ENCODE measurements at places on chromosomes 6 and 20.

- no peak for DNase-seq
These were observed 8.7 kb downstream of the REPS1 start for GRCh38 chr6:138979365-138979764.

- no peak for DNase-seq
These were observed 406.6 kb upstream of the IRAK1BP1 start for GRCh38 chr6:78460711-78461110.

DNA sequence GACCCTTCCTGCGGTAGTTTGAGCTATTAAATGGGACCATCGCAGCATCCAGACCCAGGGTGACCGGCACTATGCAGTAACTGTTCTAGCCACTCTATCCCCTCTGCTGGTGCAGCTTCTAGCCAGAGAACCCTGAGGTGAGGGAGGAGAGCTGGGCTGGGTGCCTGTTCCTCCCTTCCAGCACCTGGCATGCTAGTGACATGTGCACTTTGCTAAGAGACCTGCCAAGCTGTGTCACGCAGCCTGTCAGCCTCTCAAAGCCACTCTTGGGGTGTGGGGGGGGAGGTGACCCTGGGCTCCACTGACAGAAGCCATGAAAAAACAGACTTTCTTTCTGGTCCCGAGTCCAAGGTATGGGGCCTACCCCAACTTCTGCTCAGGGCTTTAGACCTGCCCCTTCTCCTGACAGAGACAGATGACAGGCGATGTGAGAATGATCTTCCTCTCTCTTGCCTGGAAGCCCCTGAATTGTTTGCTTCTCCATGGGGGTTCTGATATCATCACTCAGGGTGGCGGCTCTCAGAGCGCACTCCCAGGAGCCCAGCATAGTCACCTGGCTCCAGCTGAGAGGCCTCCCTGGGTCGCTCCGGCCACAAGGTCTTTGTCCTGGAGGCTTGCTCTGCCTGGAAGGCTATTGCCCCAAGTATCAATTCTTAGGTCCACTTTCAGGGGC is 47.2 kb upstream of the MLN start:
- no peak for DNase-seq

DNA sequence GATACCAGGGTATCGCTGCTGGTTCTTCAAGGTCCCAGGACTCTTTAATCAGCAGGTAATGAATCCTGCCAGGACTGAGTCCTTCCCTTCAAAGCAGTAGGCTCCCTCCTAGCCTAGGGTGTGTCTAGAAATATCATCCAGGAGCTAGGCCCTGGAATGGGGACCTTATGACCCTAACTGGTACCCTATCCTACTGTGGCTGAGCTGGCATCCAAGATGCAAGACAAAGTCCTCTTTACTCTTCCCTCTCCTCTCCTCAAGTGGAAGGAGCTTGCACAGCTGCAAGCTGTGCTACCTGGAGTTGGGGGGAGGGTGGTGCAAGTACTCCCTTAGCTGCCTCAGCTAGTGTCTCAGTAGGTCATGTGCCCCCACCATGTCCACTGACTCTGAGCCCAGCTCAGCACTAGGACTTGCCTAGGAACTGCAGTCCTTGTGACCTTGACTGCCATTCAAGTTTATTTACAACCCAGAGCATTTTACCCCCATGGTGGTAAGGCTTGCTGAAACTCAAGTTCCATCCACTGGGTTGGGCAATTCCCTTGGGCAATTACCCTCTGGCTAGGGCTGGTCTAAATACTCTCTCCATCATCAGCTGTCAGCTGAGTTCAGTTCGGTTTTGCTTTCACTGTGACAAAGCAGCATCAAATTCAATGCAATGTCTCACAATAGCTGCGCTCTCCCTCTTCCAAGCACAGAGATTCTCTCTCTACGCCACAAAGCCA is 48.4 kb upstream of the TOP1 start:
- no peak for DNase-seq

GRCh38 chr6:44122801-44123200 is 4.5 kb downstream of the MRPL14 start:
- DNase-seq, result no peak

GRCh38 chr20:8389381-8390036 is 257.4 kb downstream of the PLCB1 start:
- no peak for DNase-seq

DNA sequence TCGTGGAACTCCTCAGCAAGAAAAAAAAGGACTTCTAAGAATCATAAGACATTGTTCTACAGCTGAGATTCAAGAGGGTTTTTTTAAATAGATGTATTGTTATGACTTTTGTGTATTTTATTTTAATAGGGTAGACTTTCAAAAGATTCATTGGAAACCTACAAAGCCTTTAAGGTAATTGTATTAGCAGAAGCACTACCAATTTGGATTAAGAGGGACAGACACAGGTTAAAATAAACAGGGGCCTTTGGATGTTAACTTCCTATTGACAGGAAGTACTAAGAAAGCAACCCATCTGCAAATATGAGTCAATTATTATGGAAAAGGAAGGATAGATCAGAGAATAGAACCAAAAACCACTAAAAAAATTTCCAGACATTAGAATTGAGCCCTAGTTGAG is 153.5 kb downstream of the HDGFL1 start:
- DNase-seq, result no peak

DNA sequence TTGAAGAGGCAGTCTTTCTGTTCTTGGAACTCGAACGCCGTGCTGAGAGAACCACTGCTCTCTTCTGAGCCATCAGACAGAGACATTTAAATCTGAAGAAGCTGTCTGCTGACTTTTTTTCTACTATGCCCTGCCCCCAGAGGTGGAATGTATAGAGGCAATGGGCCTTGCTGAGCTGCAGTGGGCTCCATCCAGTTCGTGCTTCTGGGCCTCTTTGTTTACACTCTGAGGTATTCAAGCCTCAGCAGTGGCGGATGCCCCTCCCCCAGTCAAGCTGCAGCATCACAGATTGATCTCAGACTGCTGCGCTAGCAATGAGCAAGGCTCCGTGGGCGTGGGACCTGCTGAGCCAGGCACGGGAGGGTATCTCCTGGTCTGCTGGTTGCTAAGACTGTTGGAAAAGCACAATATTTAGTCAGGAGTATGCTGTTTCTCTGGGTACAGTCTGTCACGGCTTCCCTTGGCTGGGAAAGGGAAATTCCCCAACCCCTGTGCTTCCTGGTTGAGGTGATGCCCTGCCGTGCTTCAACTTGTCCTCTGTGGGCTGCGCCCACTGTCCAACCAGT is 526.8 kb downstream of the CD109 start:
- DNase-seq, result no peak

- no peak for DNase-seq
These were observed 170.2 kb downstream of the ZDHHC14 start for GRCh38 chr6:157551041-157551832.

- DNase-seq, result no peak
These were observed 232.3 kb downstream of the NFATC2 start for GRCh38 chr20:51310216-51310615.

DNA sequence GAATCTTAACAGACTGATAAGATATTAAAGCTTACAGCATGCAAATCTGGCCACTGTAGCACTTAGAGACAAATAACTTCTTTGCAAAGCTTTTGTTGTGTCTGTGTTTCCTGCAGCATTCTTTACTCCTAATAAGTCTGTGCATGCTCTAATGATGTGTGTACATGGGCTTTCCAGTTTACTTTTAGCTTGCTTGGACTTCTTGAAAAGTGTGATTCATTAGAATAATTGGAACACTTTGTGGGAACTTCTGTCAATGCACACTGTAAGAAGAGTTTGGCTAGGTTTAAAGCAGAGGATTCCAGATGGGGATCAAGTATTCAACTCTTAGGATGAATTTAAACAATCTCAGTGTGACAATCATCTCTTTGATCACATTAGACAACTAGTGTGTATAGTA is 22.1 kb upstream of the TINAG start:
- DNase-seq, result no peak

DNA sequence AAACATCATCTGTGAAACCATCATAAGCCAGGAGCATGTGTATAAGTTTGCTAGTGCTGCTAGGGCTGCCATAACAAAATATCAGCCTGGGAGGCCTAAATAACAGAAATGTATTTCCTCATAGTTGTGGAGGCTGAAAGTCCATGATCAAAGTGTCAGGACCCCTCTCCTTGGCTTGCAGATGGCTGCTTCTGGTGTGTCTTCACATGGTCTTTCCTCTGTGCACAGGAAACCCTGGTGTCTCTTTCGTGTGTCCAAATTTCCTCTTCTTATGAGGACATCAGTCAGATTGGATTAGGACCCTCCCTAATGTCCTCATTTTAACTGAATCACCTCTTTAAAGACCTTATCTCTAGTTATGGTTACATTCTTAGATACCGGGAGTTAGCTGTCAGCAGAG is 6.2 kb upstream of the CITED2 start:
- DNase-seq, result no peak

DNA sequence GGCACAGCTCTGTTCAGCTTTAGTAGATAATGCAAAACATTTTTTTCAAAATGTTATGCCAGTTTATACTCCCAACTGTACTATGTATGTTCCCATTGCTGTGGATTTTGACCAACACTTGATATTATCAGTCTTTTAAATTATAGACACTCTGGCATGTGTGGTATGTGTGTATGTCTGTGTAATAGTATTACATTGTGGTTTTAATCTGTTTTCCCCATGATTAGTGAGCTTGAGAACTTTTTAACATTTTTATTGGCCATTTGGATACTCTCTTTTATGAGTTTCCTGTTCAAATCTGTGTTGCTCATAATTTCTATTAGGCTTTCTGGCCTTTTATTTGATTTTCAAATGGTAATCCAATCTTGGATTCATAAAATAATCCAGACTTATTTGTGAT is 69.2 kb upstream of the TXNDC5 start:
- DNase-seq, result no peak

- no peak for DNase-seq
These were observed 339.9 kb upstream of the RNF217 start for GRCh38 chr6:124622351-124622750.

- DNase-seq, result no peak
These were observed 24.7 kb upstream of the TTPAL start for GRCh38 chr20:44450903-44451450.

DNA sequence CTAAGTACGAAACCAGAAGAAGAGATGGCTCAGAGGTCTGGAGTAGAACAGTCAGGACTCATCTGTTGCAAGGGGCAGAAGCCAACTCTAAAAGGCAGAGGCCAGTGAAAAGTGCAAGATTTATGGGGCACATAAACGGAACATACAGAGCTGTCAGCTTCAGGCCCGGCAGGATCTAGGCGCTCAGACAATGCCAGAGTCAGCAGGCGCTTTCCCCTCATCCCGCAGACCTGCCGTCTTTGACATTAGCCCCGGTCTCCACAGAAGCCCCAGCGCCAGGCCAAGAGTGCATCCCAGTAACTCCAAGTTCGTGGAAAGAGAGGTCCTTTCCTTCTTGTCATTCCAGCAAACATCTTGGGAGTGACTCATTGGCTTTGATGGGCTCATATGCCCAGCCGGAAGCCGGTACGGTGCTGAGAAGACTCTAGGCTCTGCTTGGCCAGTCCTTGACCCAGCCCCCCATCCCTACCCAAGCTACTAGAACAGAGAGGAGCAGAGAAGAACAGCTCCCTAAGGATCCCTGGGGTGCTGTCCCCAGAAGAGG is 260.9 kb downstream of the TAF4 start:
- DNase-seq, result no peak

DNA sequence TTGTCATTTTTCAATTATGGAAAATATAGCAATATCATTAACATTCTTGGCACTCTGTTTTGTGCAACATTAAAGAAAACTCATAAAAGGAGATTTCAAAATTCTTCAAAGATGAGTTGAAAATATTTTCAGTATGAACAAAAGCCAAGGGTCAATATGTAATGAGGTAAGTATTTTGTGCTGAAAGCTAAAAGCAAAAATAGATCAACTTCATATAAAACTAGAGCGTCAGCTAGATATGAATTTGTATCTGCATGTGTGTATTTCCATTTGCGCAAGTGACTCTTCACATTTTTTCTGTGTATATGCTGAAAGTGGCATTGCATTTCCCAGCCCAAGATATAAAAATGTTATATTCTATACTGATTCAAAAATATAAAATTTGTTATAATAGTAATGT is 492.1 kb upstream of the EYS start:
- no peak for DNase-seq

DNA sequence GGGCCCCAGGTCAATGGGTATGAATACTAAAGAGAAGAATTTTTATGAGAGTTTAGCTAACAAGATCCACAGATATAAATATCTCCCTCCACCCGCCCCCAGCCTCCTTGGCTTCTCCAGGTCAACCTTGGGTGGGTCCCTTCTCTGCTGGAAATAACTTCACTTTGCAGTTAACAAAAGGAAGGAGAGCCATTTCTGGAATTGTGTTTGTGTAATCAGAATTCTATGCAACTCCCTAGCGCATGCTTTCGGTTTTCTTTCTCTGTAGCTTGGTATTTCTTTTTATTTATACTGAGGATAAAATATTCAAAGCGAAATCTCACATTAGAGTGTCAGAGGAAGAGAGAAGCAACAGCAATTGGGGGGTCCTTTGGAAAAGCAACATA is 27.1 kb downstream of the RIPOR2 start:
- no peak for DNase-seq

GRCh38 chr6:151400473-151400872 is 9.1 kb upstream of the ZBTB2 start:
- DNase-seq, result no peak

DNA sequence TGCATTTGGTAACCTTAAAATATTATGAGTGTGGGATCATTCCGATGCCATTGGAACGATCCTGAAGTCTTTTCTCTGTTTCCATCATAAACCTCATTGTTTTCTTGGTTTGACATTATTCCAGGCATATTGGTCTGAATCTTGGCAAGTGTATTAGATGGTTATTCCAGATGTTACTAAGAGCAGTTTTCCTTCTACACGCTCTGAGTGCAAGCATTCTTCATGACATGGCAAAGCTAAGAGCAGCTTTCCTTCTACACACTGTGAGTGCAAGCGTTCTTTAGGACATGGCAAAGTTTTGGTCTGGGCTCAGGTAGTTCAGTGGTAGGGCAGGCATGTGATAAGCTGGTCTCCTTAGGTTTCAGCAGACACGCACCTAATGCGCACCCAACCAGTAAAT is 53.0 kb downstream of the SMOC2 start:
- DNase-seq, result no peak

GRCh38 chr6:157976345-157977175 is 5.1 kb upstream of the SYNJ2 start:
- DNase-seq, result no peak

DNA sequence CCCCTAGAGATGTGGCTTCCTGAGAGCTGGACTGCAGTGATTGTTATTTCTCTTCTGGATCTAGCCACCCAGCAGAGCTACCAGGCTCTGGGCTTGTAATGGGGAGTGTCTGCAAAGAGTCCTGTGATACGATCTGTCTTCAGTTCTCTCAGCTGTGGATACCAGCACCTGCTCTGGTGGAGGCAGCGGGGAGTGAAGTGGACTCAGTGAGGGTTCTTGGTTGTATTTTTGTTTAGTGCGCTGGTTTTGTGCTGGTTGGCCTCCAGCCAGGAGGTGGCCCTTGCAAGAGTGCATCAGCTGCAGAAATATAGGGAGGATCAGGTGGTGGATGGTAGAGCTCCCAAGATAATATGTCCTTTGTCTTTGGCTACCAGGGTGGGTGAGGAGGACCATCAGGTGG is 33.7 kb downstream of the PAX1 start:
- DNase-seq, result no peak

DNA sequence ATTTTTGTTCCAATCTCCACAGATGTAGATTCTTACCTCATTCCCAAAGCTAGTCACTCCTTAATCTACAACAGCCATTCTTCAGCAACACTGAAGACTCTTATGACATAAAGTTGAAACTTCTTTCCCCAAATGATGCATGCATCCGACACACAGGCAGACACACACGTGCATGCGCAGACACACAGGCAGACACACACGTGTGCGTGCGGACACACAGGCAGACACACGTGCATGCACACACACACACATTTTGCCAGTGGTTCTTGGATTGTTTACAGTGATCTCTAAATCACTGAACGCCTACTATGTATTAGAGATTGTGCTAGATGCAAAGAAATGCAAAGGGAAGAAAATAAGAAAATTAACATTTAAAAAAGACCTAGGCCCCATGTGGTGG is 9.0 kb upstream of the TRPC4AP start:
- DNase-seq, result no peak
